T-helper 1 cell (primary cell): ENCODE measurements at places on chromosomes 11 and 22.

GRCh38 chr22:47716890-47717615, 954.6 kb downstream of the TBC1D22A start:
- DNase-seq, result no peak

- no peak for DNase-seq
Observed at GRCh38 chr11:106988151-106989077, 29.9 kb downstream of the GUCY1A2 start.

- DNase-seq, result no peak
Observed at GRCh38 chr22:22894740-22895731, 7.4 kb downstream of the IGLL5 start.

GRCh38 chr22:44648821-44649565, 53.0 kb upstream of the PRR5 start:
- DNase-seq, result no peak

DNA sequence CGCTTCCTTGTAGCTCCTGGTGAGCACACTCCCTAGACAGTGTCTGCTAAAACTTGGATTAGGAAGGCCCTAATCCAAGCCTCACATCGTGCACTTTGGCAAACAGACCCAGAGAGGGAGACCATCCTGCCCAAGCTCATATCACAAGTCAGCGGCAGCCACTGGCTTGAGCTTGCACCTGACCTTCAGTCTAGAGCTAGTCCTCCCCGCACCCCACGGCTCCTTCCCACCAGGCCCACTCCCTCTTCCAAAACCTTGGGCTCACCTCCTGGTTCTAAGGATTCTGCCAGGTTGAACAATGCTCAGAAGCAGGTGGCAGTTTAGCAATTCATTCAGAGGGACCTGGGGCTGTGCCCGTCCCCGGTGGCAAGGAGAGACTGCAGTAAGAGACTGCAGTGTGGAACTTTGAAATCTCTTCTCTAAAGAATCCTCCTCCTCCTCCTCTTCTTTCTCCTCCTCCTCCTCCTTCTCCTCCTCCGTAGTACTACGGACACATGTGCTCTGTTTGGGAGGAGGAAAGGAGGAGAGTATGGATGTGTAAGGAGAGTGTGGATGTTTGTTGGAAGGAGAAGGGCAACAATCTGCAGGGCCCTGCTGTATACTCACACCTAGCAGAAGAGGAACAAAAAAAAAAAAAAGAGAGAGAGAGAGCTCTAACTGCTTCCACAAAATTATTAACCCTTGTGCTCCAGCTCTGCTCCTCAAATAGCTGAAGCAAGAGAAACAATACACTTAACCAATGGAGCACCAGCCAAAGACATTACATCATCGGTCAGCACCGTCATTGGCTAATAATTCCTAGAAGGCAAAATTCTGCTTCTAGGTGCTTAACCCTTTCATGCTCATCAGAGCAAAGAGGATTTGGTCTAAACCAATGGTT, 6.0 kb downstream of the SYN3 start:
- no peak for DNase-seq

DNA sequence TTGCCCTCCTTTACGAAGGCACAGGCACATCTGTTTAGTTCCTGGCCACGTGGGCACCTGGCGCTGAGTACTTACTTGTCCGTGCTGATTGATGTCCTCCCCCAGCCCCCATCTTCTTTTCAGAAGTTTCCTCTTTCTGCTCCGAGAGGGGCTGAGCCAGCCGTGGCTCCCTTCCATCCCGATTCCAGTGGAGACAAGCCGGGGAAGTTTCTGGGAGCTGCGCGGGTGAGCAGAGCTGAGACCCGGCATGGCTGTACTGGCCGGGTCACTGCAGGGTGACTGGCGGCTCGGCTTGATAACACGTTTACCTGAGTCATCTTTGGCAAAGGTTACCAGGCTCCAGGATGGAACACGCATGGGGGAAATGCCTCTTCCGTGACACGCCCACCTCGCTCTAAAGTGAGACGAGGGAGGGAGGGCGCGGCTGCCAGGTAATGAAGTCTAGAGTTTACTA, 45.4 kb upstream of the ATXN10 start:
- DNase-seq, result no peak

DNA sequence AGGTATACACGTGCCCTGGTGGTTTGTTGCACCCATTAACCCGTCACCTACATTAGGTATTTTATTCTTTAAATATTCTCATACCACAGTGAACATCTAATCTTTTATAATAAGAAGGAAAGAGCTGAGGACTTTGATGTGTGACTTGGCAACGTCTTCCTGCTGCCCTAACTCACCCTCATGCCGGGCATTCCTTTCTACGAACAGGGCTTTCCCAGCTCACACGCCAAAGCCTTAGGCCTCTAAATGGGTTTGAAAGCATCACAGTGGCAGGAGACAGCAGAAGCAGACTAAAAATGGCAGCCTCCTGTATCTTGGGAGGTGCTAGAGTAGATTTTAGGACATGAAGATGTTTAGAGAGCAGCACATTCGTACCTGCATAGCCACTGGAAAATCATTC, 52.6 kb downstream of the CLTCL1 start:
- no peak for DNase-seq

DNA sequence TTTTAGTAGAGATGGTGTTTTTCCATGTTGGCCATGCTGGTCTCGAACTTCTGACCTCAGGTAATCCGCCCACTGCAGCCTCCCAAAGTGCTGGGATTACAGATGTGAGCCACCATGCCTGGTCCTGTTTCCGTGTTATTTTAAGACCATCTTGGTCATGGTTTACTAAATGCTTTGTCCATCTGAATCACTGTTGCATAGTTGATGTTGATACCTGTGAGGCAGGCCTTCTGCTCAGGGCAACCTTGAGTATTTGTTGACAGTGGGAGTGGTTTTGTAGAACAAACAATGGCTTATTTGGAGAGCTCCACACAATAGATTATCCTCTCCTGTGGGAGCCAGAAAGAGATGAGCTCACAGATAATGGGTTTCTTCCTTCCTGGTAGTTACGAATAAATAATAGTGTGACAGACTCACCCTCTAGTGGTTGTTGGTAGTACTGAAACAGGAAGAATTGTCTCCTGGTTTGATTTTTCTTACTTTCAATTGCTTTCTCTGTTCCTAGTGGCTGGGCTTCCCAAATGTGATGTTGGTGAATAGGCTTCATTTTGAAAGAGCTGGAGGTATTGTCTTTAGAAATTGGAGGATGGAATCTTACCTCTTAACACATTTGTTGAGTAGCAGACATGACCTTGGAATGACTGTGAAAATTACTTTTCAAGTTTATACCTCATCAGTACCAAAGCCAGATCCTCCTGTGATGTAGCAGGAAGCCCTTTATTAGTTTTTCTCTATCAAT, 39.0 kb downstream of the CTNND1 start:
- no peak for DNase-seq

GRCh38 chr11:46676436-46677158, 23.8 kb downstream of the ARHGAP1 start:
- no peak for DNase-seq

DNA sequence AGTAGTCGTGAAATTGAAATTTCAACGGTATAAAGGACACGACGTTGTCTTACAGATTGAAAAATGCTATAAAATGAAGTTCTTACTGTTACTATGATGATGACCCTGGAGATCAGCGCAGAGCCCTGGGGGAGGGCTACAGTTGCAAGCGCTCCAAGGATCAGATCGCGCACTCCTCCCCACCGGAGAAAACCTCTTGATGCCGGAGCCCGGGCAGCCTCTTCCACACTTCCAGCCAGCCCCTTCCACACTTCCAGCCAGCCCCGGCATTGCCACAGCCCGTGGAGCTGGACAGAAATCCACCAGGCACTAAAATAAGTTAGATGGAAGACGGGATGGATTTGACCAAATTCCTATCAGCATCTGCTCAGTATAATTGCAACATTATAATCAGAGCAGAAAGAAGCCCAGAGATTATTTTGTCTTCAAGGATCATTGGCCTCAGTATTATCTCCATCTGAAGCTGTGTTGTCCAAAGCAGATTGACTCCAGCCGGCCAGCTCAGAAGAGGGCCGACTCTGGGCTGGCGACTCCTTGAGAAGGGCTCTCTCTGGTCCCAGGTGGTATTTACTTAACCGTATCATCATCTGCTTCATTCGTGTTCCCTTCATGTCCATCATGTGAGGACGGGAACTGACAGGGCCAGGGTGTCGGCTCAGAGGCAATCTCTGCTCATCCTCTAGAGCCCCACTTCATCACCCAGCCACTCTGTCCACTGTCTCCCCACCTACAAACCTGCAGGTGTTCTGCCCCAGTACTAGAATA, 777 bp upstream of the MICAL3 start:
- no peak for DNase-seq

GRCh38 chr11:69054397-69055211, 5.9 kb downstream of the TPCN2 start:
- no peak for DNase-seq

DNA sequence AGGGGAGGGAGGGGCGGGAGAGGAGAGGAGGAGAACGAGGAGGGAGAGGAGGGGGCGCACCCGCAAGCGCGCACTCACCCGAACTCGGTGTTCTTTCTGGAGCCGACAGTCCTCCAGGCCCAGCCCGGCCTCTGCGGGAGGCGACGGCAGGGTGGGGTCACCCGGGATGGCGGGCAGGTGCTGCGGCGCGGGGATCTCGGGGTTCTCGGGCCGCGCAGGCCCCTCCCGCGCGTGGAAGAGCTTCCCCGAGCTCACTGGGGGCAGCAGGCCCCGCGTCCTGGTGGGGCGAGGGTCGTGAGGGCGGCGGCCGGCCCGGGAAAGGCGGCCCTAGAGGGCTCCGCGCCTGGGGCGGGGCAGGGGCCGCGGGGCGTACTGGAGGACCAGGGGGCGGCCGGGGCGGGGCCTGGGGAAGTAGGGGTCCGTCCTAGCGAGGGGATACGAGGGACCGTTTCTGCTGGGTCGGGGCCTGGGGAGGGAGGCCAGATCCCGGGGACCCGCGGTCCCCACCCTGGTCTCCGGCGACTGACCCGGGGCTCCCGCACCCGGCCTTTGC, 5.2 kb downstream of the LMNTD2 start:
- no peak for DNase-seq

- no peak for DNase-seq
Observed at GRCh38 chr11:118216621-118217481, 8.0 kb downstream of the JAML start.

- no peak for DNase-seq
Observed at GRCh38 chr11:106997227-106997626, 21.0 kb downstream of the GUCY1A2 start.

- no peak for DNase-seq
Observed at GRCh38 chr11:117457835-117458234, 130.2 kb downstream of the CEP164 start.

- no peak for DNase-seq
Observed at GRCh38 chr11:68541991-68542390, 81.4 kb downstream of the PPP6R3 start.

- DNase-seq, result no peak
Observed at GRCh38 chr11:9656864-9657263, 7.0 kb upstream of the SWAP70 start.

DNA sequence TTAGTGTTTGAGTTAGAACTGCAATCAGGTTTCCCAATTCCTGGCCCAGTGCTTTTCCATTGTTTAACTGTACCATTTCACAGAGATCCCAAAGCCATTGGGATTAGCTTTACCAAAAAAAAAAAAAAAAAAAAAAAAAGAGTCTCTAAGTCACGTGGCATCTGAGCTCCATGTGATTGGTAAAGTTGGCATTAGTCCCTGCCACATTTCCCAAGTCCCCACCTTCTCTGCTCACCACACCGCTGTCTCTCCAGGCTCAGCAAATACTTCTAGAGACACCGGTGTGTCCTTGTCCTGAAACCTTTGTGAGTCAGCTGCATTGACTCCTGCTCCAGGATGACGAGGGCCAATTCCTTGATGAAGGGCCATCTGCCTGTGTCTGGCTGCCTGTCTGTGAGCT, 305.3 kb downstream of the KIRREL3 start:
- no peak for DNase-seq

GRCh38 chr22:22720724-22721261, 76.4 kb downstream of the GGTLC2 start:
- DNase-seq, result no peak

- DNase-seq, result no peak
Observed at GRCh38 chr11:129785383-129786111, 30.1 kb upstream of the TMEM45B start.

DNA sequence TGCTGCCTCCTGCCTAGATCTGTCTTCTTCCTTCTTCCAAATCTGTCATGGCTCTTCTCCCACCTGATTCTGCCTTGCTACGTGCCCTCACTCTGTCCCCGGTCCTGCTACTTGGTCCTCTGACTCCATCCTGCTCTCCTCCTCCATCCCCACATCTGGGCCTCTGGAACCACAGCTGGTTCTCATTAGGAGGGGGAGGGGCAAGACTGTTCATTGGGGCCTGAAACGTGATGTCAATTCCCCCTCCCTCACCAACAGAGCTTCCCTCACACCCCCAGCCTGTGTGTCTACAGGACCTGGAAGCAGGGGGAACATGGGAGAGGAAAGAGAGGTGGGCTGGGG, 9.1 kb downstream of the DCHS1 start:
- no peak for DNase-seq

DNA sequence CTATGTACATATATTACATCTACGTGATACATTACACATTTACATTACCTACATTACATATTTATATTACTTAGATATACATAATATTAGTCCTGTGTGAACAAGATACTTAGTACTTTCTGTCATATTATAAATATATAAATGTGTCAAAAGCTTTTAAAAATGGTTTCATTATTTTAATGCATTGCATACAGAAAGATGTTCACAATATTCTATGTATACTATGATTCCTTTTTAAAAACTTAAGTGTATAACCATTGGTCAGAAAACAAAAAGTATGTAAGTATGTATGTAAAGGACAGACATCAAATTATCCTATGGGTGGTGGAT, 647 bp upstream of the ZW10 start:
- DNase-seq, result no peak

DNA sequence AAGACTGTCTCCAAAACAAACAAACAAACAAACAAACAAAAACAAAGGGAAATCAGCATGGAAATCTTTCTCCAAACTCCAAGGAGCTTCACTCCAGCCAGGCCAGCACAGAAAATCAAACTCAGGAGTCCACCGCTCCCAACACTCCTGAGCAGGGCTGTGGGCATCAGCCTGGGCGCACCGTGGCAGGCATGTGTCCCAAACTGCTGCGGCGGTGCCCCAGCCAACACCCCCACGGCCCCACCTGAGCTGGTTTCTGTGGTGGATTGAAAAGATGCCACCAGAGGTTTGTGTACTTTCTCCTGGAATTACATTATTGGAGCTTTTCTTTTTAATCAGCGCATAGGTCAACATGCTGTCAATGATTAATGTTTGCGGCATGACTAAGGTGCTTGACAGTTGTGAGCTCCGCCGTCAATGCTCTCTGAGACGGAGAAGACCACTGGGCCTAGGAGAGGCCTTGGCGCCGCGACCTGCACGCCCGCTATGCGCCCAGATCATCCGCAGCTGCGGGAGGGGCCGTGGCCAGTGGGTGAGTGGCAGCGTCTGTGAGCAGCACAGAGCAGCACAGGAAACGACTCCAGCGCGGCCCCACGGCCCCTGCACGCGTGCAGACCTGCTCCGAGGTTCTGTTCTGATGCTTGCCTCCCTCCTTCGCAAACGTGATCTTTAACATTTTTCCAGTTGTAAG, 18.1 kb downstream of the DRD4 start:
- DNase-seq, result no peak
